Stimulated activated CD8-positive, alpha-beta memory T cell treated with anti-CD3 and anti-CD28 coated beads, Interleukin-2, amount 100 ng/mL, for 1 hour (primary cell): ENCODE measurements at places on chromosomes 4 and X.

GRCh38 chrX:138638996-138639395, 72.5 kb downstream of the FGF13 start:
- DNase-seq = no peak

- no peak for DNase-seq
These were observed 3.4 kb downstream of the UGT2B17 start for GRCh38 chr4:68572653-68573170.

GRCh38 chr4:130067419-130067818, 971.5 kb downstream of the C4orf33 start:
- DNase-seq = no peak

DNA sequence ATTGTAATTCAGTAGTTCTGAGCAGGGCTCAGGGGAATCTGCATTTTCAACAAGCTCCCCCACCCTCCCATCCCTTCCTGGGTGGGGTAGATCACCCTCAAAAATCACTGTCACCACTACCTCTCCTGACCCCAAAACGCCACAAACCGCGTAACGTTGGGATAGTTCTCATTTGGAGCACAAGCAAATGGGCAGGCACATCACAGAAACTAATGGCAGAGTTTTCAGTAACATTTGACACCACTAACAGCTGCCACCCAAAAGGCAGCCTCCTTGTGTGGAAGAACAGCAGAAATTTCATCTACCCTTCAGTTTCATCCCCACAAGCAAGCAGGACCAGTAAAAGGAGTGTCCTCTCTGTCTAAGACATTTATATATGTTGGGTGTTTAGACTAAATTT, 132.7 kb downstream of the PALLD start:
- no peak for DNase-seq

DNA sequence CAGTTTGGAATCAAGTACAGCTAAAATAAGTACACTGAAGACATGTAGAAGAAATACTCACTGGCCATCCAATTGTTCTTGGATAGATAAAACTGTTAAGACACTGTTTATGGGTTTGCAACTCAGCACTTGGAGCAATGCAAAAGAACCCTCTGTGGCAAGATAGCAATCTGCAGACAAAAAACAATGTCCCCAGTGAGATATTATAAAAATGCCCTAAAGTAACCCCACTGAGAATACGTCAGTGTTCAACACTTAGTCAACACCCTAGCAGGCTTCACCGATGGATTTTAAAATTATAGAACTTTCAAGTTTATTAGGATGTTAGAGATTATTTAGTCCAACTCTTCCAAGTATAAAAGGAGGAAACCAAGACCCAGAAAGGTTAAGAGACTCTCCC, 47.5 kb upstream of the NDP start:
- no peak for DNase-seq

DNA sequence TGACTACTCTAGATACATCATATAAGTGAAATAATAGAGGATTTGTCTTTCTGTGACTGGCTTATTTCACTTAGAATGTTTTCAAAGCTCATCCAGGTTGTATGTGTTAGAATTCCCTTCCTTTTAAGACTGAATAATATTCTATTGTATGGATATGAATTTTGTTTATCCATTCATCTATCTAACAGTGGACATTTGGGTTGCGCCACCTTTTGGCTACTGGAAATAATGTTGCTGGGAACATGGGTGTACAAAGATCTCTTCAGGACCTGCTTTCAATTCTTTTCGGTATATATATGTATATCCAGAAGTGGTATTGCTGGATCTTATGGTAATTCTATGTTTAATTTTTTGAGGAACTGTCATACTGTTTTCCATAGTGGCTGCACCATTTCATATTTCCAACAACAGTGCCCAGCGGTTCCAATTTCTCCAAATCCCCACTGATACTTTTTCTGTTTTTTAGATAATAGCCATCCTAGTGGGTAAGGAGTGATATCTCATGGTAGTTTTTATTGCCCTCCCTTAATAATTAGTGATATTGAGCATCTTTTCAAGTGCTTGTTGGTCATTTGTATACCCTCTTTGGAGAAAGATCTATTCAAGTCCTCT, 3.4 kb upstream of the SCD5 start:
- DNase-seq = no peak

DNA sequence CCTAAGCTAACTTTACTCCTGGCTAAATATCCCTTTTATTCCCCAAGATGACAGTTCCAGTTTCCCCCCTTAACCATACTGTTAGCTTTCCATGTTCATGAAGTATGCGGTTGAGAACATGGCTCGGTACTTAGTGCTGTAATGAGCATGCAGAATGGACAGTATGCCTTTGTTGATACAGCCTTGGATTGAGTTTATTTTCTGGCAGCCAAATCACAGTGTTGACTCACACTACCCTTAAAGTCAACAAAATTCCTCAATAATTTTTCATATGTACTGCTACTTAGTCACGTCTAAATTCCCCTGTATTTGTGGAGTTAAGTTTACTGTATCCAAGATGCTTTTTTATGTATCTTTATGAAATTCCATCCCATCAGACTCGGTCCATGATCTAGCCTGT, 1.4 kb upstream of the VEGFC start:
- no peak for DNase-seq

GRCh38 chr4:11338956-11339782, 89.5 kb downstream of the HS3ST1 start:
- no peak for DNase-seq

DNA sequence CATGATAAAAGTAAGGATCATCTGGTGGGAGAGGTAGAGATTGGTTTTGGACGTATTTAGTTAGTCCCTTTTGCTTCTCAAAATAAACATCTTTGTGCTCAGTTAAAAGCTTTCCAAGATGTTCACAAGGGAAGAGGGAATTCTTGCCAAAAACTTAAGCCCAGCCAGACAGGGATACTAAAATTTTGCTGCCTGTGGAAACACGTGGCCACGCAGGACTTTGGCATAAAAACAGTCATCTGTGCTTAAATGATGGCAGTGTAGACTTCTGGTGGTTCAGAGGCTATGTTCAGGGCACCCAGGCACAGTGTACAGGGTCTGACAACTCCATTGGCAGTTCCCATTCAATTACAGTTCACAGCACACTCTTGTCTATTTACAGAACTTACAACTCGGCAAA, 93.2 kb upstream of the JADE1 start:
- DNase-seq = no peak

DNA sequence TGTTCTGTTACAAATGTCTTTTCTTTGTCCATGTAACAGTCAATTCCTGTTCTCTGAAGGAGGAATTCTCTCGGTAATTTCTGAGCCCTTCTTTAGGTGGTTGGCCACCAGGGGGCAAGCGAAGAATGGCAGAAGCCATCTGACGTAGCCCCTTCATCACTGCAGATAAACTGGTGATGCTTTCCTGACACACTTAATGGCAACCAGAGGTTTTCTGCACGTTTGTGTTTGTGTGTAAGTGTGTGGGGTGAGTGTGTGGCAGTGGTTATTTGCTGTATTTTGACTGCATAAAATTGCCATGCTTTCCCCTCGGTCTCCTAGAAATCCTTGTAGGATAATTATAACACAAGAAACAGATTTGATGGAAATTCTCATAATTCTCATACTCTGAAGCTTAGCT, 64.8 kb upstream of the STOX2 start:
- peak; percentile 27 for DNase-seq

GRCh38 chr4:142645475-142646108, 200.5 kb downstream of the INPP4B start:
- no peak for DNase-seq

- no peak for DNase-seq
These were observed 368.1 kb upstream of the NOCT start for GRCh38 chr4:138647433-138647832.

GRCh38 chrX:119871245-119871598, 311 bp downstream of the RNF113A start:
- DNase-seq = no peak

DNA sequence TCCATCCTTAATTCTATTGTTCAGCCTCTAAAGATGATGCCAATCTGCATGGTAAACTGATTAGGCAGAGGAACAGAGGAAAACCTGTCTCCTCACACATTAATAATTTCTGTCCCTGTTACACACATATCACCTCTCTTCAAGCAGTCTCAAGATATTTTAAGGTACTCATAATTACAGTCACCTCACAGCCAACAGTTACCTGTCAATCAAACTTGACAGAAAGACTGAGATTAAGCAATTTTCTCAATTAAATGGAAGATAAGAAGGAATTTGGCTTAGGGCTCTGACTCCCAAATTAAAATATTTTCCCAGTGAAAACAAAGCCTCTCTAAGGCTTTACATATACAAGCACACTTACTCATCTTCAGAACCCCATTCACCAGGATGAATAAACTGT, 85.2 kb downstream of the MAPK10 start:
- no peak for DNase-seq

- no peak for DNase-seq
These were observed 60.2 kb upstream of the MSN start for GRCh38 chrX:65607070-65607742.

DNA sequence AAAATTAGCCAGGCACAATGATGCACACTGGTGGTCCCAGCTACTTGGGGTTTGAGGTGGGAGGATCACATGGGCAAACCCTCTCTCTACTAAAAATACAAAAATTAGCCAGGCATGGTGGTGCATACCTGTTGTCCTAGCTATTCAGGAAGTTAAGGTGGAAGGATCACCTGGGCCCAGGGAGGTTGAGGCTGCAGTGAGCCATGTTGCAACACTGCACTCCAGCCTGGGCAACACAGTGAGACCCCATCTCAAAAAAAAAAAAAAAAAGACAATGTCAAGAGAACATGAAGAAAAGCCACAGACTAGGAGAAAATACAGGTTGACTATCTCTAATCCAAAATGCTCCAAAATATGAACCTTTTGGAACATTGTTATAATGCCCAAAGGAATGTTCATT, 153.8 kb downstream of the NEK1 start:
- no peak for DNase-seq

- DNase-seq = no peak
These were observed 23.4 kb downstream of the TRMT10A start for GRCh38 chr4:99540277-99540939.

DNA sequence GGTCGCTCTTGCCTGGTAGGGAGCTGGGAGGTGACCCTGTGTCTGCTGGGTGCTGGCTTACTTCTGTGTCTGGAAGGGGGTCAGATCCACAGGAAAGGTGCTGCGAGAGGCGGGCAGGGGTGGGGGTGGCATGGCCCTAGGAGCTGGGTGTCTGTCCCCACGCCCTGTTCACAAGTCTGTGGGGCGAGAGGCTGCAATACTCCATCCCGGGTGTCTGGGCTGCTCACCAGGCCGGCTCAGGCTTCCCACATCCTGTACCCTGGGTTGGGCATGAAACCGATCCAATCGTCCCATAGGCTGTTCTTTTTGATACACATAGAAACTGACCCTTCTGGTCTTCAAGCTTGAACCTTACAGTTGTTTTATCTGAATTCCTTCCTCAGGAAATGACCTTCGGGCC, 993 bp upstream of the CTAG2 start:
- no peak for DNase-seq

DNA sequence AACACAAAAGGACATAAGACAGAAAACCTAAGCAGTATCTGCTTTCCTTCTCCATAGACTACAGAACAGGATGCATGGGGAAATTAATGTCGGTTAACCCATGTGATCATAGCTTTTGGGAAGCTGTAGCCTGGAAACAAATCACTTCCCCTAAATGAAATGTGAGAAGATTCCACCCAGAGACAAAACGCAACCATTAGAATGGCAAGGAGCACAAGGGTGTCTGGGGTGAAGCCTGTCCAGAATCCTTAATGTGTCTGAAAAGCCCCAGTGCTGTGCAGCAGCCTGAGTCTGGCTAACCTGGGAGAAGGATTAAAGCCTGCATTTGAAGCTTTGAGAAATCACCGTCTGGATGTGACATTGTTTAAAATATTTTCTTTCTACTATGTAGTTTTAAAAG, 213.3 kb downstream of the ANKRD50 start:
- no peak for DNase-seq

DNA sequence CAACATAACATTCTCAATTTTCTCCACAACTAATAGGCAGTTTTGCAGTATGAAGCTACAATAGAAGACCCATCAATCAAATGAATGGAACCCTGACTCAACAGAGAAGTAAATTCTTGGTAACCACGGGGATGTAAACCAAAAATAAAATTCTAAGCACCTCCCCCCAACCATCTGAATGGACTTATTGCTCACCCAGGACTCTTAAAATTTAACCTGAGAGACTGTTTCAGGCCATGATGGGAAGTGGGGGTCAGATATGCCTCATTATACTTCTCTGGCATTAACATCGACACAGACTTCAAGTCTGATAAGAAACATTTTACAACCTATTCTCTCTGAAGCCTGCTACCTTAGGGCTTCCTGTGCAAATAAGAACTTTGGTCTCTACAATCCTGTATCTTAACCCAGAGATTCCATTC, 620.9 kb downstream of the TLL1 start:
- no peak for DNase-seq

- no peak for DNase-seq
These were observed 1.7 kb upstream of the UBA1 start for GRCh38 chrX:47191806-47192401.

- no peak for DNase-seq
These were observed 357.6 kb upstream of the CPEB2 start for GRCh38 chr4:14644580-14645282.

- no peak for DNase-seq
These were observed 159.7 kb downstream of the NSUN7 start for GRCh38 chr4:40909363-40909876.

DNA sequence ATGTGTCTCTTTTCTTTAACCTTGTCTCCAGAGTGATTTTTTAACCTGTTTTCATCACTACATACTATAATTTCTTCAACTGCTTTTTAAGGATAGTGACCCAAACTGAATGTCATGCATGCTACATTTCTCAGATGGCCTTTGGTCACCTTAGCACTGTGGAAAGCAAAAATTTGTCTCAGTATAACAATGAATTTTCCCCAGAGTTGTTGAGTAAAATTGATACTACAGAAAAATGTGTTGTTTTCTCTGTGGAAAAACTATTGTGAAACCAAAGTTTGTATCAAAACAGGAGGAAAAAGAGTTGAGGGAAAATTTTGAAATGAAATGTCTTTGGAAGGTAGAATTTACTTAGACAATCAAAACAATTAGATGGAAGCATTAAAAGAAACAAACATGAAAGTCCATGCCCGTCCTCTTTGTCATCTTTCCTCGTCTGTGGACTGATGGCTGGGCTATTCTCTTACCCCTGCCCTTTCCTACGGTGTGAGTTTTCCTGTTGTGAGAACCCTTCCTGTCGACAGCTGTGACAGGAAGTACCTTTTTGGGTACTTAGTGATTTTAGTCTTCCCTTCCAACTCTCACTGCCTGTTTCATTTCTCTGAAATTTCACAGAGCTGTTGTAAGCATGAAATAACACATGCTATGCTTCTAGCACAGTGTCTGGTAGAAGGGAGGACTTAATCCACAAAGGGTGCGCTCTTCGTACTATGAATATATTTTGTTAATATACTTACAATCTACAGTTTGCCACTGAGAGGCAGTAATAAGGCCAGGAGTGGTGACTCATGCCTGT, 50.8 kb downstream of the LRP2BP start:
- DNase-seq = no peak

GRCh38 chr4:105386012-105386411, 87.8 kb downstream of the PPA2 start:
- no peak for DNase-seq

DNA sequence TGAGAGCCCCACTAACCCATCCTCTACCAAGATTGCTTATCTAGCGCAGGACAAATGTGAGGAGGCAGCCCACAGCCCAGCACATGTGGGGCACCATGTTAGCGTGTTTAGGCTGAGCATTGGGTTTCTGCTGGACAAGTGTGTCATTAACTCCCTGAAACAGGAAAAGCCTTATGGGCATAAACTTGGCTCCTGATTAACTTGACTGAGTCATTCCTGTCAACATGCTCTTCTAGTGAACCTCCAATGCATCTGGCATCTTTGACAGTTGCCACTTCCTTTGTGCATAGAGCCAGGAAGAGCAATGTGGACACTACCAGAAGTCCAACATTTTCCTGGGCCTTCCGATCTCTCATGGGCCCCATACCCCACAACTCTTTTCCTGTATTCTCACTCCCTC, 2.5 kb downstream of the SPIN2A start:
- DNase-seq = no peak
